ENCODE measurements at places on chromosomes 5 and 9.

GRCh38 chr9:8571643-8572042 lies 772.1 kb upstream of the DMAC1 start:
- no peak for DNase-seq

DNA sequence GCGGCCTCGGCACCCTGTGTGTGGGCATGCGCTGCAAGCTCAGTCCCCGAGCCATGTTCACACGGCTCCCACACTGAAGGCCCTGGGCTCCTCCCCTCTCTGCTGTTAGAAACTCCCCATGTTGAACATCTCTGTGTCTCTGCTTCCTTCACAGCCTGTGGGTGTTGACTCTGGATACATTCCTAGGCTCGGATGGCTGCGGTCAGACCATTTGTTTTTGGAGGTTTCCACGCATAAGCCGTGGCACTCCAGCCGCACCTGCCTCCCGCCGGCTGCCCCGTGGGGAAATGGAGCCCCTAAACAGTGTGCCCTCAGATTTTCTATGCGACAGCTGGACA lies 31.2 kb upstream of the LRRC14B start:
- no peak for DNase-seq

DNA sequence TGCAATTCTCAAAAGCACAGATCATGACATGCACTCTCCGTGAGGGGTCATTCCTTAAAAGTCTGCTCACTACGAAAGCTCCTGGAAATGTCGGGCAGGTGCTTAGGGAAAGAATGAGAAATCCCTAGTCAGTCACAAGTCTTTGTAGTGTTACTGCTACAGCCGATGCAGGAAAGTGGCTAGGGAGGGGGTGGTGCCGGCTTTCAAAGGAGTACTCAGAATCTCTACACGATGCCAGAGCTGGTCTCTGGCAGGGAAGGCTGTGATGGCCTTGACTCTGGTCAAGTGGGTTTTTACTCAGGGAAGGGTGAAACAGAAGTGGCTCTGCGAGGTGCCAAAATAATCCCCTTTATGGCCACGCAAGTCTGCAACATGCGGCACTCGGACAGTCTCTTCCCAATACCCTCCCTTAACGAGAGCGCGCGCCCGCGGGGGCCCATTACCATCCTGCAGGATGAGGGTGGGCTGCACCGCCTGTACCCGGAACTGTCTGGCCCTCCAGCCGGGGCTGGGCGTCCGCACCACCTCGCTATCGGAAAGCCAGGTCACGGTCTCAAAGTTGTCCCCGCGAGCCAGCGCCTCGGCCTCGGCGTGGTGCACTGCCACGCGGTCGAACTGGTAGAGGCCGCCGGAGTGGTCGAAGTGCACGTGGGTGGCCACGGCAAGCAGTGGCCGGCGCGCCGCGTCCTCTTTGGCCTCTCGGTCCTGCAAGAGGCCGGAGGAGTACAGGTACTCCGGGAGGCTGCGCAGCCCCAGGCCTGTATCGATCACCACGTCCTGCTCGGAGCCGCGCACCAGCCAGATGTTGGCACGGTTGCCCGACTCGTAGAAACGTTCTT lies 956 bp downstream of the MBLAC2 start:
- peak; percentile 33 for DNase-seq

DNA sequence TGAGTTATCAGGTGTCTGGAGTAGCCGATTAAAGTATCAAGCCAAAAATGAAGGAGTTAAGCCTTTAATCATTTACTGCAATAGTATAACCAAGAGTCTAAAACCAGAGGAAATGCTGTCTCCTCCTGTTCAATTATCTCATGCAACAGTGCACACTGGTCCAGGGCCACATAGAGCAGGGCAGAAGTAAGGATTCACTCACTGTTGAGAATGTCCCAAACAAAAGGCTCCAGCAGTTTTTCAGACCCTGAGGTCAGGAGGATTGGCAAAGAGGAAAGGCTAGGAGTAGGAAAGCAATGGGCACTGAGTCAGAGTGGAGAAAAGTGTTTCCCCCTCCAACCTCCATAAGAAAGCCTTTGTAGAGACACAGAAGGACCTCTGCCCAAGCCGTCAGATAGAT lies 168.2 kb downstream of the RNF180 start:
- DNase-seq = no peak

DNA sequence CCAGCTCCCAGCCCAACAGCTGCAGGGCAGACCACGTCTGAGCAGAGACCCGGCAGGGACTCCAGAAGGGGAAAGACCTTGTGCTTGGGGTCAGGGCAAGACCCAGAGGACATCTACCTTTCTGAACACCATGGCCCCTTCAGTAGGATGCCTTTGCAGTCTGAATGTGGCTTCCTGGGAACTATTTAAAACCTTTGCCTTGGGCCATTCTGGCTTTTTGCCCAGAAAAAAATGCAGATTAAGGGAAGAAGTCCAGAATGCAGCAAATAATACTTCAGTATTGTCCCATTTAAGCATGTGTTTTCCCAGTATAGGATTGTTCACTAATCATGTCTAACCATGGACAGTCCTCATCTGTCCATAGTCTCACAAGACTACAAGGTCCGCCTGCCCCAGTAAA lies 67.5 kb upstream of the ERCC6L2 start:
- DNase-seq = no peak

- no peak for DNase-seq
Measured at GRCh38 chr5:136030252-136030651, 1.5 kb downstream of the TGFBI start.

- no peak for DNase-seq
Measured at GRCh38 chr5:175542232-175542965, 64.0 kb downstream of the SFXN1 start.

GRCh38 chr5:139383275-139383992 lies at the start of gene SLC23A1:
SLC23A1 (minus strand) TSS chr5:139383297; CDS start chr5:139383253, 44 bp downstream.
- DNase-seq = no peak

- peak; percentile 11 for DNase-seq
Measured at GRCh38 chr9:86034863-86035734, 64.3 kb downstream of the GOLM1 start.

- no peak for DNase-seq
Measured at GRCh38 chr9:129669141-129669718, 3.8 kb downstream of the PRRX2 start.

DNA sequence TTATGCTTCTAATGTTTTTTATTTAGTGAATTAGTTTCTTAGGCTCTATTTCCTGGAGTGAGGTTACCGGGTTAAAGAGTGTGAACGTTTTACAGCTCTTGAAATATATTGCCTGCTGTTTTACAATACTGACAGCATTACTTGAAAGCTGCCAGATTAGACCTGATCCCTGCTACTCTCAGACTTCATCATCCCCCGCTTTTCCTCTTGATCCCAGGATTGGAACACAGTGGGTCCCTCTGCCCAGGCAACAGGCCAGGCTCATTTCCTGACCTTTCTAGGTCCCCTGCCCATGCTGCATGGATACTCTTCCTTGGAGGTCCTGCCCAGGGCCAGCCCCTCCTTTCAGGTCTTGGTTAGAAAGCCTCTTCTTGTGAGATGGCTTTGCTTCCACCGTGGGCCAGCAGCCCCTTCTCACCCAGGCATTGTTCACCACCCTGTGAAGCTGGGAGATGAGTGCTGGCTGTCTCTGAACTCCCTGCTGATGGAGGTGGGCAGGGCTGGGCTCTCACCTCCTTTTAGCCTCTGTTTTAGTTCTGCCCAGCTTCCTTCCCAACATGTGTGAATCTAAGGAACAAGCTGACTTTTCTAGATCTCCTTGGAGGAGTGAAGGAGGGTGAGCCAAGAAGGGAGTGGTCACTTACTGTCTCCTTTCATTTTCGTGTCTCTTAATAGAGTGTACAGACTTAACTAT lies 15.5 kb upstream of the FAM120AOS start:
- peak; percentile 30 for DNase-seq

GRCh38 chr9:14210428-14210827 lies 103.5 kb downstream of the NFIB start:
- no peak for DNase-seq

DNA sequence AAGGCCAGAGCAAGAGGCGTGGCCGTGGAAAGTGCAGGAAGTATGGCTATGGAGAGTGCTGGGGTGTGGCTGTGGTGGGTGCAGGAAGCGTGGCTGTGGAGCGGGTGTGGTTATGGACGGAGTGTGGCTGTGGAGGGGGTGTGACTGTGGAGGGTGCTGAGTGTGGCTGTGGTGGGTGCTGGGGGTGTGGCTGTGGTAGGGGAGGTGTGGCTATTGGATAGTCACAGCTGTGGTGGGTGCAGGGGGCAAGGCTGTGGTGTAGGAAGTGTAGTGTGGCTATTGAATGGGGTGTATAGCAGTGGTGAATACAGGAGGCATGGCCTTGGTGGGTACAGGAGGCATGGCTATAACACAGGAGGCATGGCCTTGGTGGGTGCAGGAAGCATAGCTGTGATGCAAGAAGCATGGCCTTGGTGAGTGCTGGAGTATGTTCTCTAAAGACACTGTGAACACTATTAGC lies 40.8 kb upstream of the SPATA31C2 start:
- no peak for DNase-seq

DNA sequence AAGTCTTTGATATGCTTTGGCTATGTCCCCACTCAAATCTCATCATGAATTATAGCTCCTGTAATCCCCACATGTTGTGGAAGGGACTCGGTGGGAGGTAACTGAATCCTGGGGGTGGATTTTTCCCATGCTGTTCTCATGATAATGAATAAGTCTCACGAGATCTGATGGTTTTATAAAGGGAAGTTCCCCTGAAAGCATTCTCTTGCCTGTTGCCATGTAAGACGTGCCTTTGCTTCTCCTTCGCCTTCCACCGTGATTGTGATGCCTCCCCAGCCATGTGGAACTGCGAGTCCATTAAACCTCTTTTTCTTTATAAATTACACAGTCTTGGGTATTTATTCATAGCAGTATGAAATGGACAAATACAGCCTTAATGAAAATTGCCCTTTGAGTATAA lies 44.7 kb upstream of the ICE1 start:
- no peak for DNase-seq

- no peak for DNase-seq
Measured at GRCh38 chr5:73637565-73637964, 11.6 kb downstream of the ARHGEF28 start.

GRCh38 chr9:105330755-105331154 lies 86.3 kb downstream of the SLC44A1 start:
- DNase-seq = no peak

DNA sequence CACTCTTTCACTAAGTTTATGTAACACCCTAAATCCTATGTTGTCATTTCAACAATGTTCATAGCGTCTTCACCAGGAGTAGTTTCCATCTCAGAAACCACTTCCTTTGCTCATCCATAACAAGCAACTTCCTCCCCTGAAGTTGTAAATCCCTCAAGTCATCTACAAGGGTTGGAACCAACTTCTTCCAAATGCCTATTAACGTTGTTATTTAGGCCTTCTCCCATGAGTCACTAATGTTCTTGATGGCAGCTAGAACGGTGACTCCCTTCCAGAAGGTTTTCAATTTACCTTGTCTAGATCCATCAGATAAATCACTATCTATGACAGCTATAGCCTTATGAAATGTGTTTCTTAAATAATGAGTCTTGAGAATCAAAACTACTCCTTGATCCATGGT lies 73.3 kb upstream of the TARS1 start:
- DNase-seq = no peak

DNA sequence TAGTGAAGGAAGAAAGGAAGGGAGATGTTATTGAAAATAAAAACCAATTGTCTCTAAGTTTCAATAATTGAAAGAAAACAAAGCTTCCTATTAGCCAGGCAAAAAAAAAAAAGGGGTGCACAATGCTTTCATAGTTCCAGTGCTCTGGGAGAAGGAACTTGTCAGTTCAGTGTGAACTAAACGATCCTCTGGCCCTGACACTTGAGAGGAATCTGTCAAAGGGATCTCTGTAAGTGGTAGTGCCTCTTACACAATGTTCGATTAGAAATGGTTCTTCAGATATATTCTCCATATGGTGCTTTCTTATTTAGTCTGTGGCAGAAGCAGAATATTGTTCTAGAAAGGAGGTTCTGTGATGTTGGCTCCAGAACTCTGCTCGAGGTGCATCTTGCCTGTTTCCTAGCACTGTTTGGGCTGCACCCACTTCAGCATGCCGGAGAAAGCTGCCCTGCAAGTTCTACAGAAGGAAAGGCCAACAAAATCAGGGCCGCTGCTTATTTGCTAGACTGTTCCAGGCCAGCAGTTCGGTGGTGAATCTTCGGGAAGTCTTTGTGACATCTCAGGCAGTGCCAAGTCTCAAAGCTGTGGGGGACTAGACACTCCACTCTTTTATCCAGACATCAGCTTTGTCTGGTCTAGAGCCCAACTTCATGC lies 90.9 kb downstream of the PIK3R1 start:
- no peak for DNase-seq

DNA sequence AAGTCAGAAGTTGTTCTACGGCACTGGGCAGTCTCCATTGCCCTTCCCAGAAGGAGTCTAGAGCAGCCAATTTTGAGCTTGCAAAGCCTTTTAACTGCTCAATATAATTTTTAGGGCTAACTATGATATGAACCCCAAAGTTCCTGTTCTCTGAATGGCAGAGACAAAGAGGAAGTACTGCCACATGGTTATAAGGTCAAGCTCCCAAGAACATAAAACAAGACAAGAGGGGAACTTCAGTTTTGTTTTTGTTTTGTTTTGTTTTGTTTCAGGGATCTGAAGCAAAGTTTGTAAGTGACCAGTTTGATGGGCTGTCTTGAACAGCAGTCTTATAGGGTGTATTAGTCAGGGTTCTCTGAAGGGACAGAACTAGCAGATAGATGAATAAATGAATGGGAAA lies 11.9 kb upstream of the SMC2 start:
- no peak for DNase-seq

- DNase-seq = no peak
Measured at GRCh38 chr5:103010168-103010567, 109.8 kb downstream of the GIN1 start.

DNA sequence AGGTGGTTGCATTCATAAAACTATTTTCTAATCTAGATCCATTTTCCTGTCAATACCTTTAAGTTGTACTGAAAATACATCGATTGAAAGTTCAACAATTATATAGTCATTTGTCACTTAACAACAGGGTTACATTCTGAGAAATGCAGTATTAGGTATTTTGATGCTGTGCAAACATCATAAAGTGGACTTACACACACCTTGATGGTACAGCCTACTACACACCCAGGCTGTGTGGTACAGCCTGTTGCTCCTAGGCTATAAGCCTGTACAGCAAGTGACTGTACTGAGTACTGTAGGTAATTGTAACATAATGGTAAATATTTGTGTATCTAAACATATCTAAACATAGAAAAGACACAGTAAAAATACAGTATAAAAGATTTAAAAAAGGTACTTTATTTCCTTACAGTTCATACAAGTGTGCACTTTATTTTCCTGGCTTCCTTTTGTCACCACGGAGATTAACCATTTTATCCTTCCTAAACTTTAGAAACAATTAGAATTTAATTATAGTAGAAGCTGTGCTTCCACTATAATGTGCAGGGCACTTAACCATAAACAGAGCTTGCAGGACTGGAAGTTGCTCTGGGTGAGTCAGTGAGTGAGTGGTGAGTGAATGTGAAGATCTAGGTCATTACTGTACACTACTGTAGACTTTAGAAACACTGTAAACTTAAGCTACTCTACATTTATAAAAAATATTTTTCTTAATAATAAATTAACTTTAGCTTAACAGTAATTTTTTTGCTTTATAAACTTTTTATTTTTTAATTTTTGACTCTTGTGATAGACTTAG lies 42.9 kb upstream of the MEF2C start:
- peak; percentile 6 for DNase-seq

DNA sequence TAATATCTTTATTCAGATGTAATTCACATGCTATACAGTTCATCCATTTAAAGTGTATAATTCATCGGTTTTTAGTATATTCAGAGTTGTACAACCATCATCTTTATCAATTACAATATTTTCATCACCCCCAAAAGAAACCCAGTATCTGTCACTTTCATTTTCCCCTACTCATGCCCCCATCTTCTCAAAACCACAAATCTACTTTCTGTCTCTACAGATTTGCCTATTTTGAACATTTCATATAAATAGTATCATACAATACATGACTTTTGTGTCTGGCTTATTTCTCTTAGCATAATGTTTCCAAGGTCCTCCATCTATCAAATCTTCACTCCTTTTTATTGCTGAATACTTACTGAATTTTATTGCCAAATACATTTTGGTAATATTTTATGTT lies 305.1 kb upstream of the SGCD start:
- no peak for DNase-seq
